ENCODE measurements at places on chromosomes 13 and 19. TPM values are rescaled to one million over a fixed set of nuclear protein-coding genes. Genes with fewer than 3 reads are reported as not detected.

- DNase-seq: no peak
Measured at GRCh38 chr13:83940742-83941141, 58.5 kb upstream of the SLITRK1 start.

Gene EDDM13
- polyA plus RNA-seq: 5.3 TPM

Gene GRIN2D
- 0.71 TPM for polyA plus RNA-seq

Gene RGCC
- polyA plus RNA-seq: 8.0 TPM

DNA sequence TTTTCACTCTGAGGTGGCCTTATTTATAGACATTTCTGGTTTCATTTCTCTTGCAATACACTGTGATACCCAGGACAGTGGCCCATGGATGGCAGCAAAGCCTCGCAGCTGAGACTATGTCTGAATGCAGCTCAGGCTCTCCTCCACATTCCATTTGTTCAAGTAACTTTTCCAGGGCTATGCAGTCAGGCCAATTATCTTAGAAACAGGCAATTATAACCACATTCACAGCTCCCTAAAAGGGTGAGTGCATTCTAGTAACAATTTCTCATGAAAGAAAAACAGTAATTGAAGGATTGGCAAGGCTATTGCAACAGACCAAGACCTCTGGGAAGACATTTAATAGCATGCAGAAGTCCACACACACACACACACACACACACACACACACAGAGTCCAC lies 264.0 kb downstream of the TBC1D4 start:
- DNase-seq: no peak

Data from renal pelvis (tissue), 12 donors.